Esophagus muscularis mucosa (tissue), 4 donors: ENCODE measurements at places on chromosomes 12 and 14.

DNA sequence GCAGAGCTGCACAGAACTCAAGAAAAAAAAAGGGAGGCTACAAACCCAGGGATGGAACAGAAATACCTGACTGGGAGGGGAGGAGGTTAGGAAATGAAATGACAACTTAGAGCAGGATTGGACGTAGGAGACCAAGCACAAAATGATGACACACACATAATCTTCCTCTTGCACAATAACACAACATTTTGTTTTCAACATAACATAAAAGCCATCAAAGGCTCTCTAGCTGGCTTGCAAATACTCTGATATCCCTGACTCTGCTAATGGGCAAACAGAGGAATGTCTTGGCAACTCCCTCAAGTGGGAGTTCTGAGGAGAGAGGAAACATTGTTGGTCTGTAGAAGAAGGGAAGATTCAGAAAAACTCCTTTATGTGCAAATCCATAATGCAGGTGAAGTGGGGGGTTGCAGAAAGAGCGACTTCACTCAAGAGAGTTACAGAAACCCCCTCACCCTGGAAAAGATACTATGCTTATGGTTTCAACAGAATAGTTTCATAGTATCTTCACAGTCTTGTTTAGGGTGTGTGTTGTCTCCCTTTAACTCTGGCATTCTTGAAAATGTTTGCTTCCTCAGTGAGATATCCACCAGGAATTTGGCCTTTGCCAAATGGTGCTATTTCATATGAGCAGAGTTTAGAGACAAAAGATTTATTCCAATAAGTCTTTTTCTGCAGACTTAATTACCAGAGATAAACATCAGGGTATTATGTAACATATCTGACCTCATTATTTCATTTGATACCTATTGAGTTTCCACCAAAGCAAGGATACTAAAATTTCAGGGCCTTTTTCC, 43.8 kb upstream of the LTBP2 start:
- no peak for DNase-seq

- no peak for DNase-seq
These were observed 14.6 kb upstream of the HDAC7 start for GRCh38 chr12:47834199-47834903.

- DNase-seq, result peak; percentile 26
These were observed 203.8 kb downstream of the CRADD start for GRCh38 chr12:93880853-93881522.

- DNase-seq, result no peak
These were observed 119.1 kb upstream of the ATXN7L3B start for GRCh38 chr12:74418573-74418972.

DNA sequence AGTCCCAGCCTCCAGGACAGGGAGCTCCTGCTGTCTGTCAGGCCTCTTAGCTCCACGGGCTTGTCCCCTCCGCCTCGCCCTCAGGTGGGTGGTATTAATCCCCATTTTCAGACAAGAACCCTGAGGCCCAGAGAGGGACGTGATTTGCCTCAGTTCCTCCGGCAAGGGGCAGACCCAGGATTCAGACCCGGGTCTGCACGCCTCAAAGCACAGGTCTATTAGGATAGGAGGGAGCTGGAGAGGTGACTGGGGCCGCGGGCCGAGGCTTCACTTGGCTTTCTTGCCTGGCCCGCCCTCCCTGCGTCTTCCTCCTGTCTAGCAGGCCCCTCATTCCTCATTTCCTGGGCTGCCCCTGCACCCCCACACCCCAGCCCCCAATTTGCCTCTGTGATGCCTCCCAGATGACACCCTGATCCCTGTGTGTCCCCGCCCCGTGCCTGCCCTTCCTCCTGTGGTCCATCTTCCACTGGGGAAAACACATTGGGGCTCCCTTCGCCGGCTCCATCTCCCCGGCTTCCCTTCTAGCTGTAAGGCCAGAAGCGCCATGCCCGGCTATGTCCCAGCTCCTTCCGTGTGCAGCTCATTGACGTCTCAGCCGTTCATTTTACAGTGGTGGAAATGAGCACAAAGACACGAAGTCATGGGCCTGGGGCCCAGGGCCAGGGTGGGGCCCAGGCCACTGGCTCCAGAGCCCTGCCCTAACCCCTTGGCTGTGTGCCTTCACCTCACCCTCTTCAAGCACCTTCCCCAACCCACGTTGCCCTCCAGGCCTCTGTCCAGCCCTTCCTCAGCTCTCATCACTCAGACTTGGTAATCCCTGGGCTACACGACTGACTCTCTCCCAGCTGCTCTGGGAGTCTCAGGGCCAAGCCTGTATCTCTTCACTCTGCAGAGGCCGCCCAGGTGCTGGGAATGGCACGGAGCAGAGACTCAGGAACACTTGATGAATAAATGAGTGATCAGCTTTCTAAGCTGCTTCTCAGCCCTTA, 15.5 kb upstream of the CYP46A1 start:
- no peak for DNase-seq
